IPS DF 19.7 (cell line): ENCODE measurements at places on chromosomes 16 and 17.

GRCh38 chr16:72517154-72517553, 345.2 kb upstream of the PMFBP1 start:
- no peak for DNase-seq

DNA sequence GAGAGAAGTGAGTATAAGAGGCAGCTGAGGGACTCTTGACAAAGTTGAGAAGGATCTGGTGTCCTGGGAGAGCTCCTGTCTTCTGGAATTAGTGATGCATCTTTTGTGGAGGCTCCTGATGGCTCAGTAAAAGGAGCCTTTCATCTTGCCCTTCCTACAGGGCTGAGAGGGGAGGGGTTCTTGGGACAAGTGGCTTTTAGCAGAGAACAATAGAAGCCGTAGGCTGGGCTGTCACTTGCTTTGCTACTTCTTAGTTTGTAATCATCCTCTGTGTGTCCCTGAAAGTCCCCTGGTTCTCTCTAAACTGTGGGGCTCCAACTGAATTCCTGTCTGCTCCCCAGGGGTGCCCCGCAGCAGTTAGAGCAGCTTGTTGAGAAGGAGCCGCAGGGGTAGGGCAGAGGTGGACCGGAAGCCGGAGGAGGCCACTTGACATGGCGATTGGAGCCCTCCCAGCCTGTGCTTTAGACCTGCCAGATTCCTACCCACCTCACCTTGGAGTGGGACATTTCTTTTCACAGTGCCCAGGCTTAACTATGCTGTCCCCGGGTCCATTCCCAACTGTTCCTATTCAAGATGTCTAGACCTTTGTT, 85.1 kb downstream of the PRKCA start:
- no peak for DNase-seq

GRCh38 chr16:14043278-14043677, 27.8 kb upstream of the MRTFB start:
- no peak for DNase-seq

GRCh38 chr16:53224951-53225533, 170.3 kb downstream of the CHD9 start:
- DNase-seq: no peak

DNA sequence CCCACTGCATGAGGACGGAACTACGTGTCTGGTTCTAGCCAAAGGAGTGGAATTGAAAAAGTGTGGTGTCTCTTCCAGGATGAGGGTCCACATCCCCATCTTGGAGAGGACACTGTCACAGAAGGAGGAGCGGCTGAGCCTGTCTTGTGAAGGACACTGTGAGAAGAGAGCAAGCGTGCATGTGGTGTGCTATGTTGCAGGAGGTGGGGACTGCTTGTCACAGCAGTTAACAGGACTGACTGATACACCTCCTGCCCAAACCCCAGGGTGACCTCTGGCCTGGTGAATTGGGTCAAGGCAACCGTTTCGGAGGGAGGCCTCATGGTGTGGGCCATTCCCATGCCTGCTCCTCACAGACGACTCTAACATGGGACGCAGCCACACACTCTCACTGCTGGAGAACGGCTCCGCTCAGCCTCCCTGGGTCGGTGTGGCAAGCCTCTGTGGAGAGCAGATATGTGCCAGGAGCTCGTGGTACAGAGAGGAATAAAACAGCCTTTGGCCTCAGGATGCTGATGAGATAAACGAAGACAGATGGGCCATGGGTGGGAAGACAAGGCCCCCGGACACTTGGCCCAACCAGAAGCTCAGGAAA, 56.4 kb upstream of the RBFOX3 start:
- DNase-seq: no peak

DNA sequence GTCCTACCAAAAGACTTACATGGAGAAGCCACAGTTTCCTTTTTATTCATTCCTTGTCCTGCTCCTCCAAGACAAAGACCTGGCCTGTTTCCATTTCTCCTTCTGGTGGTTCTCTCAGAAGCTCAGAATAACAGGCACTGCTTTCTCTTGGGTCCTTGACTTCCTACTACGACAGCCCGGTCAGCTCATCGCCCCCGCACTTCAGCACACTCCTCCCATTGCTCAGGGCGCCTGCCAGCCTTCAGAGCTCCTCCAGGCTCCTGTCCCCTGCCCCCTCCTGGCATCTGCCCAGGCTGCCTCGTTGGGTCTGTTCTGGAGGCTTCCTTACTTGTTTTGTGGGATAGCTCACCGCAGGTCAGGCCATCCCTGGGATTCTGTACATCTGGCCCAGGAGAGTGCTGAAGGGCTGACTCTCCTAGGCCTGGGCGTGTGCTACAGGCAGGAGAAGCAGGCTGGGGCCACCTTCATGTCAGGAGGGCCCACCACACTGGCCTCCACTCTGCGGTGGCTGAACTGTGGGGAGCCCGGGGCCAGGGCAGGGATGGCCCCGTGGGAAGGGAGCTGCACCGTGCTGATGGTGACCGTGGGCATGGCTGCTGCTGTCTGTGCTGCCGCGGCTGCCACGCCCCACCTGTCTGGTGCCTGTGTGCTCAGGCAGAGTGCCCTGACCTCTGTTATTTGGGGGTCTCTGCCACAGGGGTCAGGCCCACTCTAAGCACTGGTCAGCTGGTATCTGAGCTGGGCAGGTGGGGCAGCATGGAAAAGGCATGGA, 17.7 kb downstream of the TCF25 start:
- DNase-seq: no peak

DNA sequence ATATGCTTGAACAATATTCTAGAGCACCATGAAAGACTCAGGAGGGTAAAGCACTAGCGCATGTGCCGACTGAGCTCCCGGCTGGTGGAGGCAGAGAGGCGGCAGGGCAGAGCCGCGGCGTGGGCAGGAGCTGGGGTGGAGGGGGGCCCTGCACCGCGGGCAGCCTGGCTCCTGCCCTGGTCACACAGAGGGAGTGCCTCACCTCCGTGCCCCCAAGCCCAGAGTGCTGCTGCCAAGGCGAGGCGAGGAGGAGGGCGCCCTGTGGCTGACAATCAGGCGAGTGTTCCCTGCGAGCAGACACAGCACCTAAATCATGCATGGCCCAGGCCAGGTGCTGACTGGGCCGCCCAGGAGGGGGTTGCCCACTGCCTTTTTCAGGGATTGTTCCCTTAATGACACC, 105.8 kb upstream of the TNRC6C start:
- DNase-seq: no peak

- peak; percentile 84 for DNase-seq
These were observed 22.2 kb upstream of the PEMT start for GRCh38 chr17:17613708-17614114.
